B cell (primary cell): ENCODE measurements at places on chromosomes 4 and X. TPM values are rescaled to one million over a fixed set of nuclear protein-coding genes. Genes with fewer than 3 reads are reported as not detected.

DNA sequence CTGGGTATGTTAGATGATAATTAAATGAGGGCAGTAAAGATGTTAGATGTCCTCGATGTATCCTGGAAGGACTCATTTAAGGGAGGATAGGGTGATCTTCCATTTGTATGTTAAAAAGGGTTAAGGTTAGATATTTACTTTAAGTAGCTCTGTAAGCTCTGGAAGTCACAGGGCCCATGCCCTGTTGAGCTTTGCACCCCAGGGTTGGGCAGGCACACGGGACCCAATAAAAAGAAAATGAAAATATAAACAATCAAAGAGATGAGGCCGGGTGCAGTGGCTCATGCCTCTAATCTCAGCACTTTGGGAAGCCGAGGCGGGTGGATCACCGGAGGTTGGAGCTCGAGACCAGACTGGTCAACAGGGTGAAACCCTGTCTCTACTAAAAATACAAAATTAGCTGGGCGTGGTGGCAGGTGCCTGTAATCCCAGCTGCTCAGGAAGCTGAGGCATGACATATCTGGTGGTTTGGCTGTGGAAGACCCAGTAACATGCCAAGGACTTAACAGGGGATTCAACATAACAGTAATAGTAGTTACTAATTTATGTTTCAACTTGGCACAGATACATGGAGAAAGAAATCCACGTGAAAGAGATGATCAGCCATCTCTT is 16.9 kb upstream of the PHEX start:
- no peak for DNase-seq
- H3K4me1 ChIP-seq = no peaks in the 10 kb centered on the region
- H3K4me3 ChIP-seq = no peak overlapping the region
- H3K27ac ChIP-seq = no peak overlapping the region
- no peaks in the 10 kb centered on the region for H3K27me3 ChIP-seq
- H3K36me3 ChIP-seq = no peaks in the 10 kb centered on the region

GRCh38 chr4:2948895-2949781 is 14.1 kb downstream of the NOP14 start:
- H3K36me3 ChIP-seq = peaks cover 2% of the 10 kb centered on the region
- no peak overlapping the region for H3K4me3 ChIP-seq
- no peak for DNase-seq
- no peaks in the 10 kb centered on the region for H3K4me1 ChIP-seq

DNA sequence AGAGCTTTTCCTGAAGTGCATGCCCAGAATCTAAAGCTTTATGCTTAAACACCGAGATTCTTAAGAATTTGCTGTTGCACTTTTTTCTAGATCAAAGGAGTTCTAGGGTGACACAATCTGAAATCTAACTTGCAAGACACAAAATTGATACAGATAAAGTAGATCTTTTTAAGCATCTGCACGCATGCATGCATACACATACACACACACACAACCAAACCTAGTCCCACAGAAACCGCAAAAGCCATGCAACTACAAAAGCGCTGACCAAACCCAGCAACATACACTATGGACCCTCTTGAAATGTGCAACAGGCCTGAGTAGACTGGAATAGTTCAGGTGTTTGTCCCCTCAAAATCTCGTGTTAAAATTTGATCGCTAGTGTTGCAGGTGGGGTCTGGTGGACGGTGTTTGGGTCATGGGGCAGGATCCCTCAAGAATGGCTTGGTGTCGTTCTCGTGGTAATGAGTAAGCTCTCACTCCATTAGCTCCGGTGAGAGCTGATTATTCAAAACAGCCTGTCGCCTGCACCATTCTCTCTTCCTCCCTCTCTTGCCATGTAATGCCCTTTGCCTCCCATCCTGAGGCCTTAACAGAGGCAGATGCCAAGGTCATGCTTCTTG is 52.7 kb downstream of the IRF2 start:
- H3K27ac ChIP-seq = peak overlapping the region; percentile 76
- DNase-seq = peak; percentile 23
- H3K27me3 ChIP-seq = no peaks in the 10 kb centered on the region
- peaks cover 41% of the 10 kb centered on the region for H3K4me1 ChIP-seq
- H3K4me3 ChIP-seq = peak overlapping the region; percentile 26

DNA sequence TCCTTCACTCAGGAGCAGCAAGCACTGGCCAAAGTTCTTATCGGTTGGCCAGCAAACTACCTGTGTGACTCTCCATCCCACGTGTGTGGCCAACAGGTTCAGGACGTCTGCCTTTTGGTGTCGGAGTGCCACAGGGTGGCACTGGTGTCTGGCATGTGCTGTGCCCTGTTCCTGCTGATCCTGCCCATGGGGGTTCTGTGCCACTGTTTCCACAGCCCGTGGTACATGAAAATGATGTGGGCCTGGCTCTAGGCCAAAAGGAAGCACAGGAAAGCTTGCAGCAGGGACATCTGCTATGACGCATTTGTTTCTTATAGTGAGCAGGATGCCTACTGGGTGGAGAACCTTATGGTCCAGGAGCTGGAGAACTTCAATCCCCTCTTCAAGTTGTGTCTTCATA is 4.6 kb upstream of the TLR2 start:
- DNase-seq = no peak
- H3K27me3 ChIP-seq = peaks cover 9% of the 10 kb centered on the region
- no peak overlapping the region for H3K4me3 ChIP-seq
- no peaks in the 10 kb centered on the region for H3K36me3 ChIP-seq
- peaks cover 10% of the 10 kb centered on the region for H3K4me1 ChIP-seq

DNA sequence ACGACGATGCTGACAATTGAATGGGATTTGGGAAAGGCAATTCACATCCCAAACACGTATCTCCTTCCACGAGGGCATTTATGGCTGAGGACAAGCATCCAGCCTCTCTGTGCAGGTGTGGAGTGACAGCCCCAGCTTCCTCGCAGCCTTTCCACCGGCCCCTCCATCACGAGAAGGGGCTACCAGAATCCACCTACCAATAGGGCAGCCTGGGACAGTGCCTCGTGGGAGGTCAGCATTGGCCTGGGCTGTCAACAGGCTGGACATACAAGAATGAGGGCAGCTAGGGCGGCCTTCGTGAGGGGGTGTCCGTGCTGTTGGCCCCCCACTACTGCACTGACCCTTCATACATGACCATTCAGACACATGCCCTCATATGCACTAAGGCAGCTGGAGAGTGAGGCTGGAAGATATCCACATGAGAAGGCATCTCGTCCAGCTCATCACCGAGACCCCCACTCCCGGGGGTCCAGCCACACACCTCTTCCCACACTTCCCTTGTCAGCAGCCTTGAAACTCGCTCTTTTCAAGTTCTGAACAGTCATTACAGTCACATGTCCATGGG is 81.0 kb upstream of the ADRA2C start:
- H3K36me3 ChIP-seq = no peaks in the 10 kb centered on the region
- no peak overlapping the region for H3K27ac ChIP-seq
- H3K4me1 ChIP-seq = no peaks in the 10 kb centered on the region
- no peak for DNase-seq
- no peaks in the 10 kb centered on the region for H3K27me3 ChIP-seq

- peaks cover 23% of the 10 kb centered on the region for H3K4me1 ChIP-seq
- H3K36me3 ChIP-seq = no peaks in the 10 kb centered on the region
- no peak overlapping the region for H3K4me3 ChIP-seq
Observed at GRCh38 chr4:107037199-107037584, 1.1 kb upstream of the DKK2 start.

DNA sequence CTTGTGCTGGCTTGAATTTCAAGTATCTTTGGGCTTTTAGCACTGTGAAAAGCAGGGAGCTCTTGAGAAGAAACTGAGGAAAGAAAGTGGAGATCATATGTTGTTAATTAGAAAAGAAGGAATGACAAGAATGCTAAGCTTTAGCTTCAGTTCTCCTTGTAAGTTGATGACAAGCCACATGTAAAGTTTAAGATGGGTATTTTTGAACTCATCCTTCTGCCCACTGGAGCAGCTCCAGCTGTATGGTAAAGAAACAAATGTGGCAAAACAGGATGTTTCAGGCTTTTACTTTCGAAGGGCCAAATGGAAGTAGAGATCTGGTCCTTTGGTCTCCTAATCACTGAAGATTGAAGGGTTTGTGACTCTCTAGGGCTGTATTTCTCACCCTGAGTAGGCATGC is 137.8 kb downstream of the GUCY2F start:
- H3K27me3 ChIP-seq = no peaks in the 10 kb centered on the region
- no peak overlapping the region for H3K4me3 ChIP-seq
- no peaks in the 10 kb centered on the region for H3K36me3 ChIP-seq
- DNase-seq = no peak
- no peaks in the 10 kb centered on the region for H3K4me1 ChIP-seq

DNA sequence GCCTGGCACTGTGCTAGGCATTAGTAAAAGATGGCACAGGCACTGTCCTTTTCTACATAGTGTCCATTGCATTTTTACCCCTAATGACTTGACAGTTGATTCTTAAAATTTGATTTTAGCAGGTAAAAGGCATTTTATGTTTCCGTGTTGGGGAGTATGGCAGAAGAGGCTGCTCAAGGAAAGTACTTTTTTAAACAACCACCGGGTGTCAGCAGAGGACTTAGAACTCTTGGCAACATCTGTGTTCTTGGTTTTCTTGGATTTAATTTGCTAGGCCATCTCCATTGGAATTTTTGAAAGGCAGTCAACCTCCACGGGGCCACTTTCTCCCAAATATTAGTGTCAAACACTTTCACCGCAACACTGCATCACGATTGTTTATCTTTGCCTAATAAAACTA is 102.9 kb downstream of the TSPAN7 start:
- H3K27ac ChIP-seq = no peak overlapping the region
- no peaks in the 10 kb centered on the region for H3K36me3 ChIP-seq
- peak; percentile 3 for DNase-seq
- H3K27me3 ChIP-seq = no peaks in the 10 kb centered on the region

GRCh38 chr4:163245044-163245728 is 78.5 kb upstream of the NAF1 start:
- DNase-seq = no peak
- H3K36me3 ChIP-seq = no peaks in the 10 kb centered on the region

GRCh38 chr4:150181536-150181935 is 103.3 kb downstream of the DCLK2 start:
- H3K36me3 ChIP-seq = no peaks in the 10 kb centered on the region
- H3K27ac ChIP-seq = no peak overlapping the region
- peak; percentile 21 for DNase-seq
- H3K4me3 ChIP-seq = no peak overlapping the region
- no peaks in the 10 kb centered on the region for H3K4me1 ChIP-seq
- no peaks in the 10 kb centered on the region for H3K27me3 ChIP-seq

The C1QTNF7 gene
- polyA plus RNA-seq = not detected in 2 replicates

The GAGE12J gene
- not detected in 2 replicates for polyA plus RNA-seq

The GPRIN3 gene
- polyA plus RNA-seq = 0.22 and 0.42 TPM in 2 replicates

The CENPVL1 gene
- polyA plus RNA-seq = 0.07 TPM in 1 of 2 replicates, not detected in the other
